Right lobe of liver (tissue), 6 donors: ENCODE measurements at places on chromosomes 4 and X.

DNA sequence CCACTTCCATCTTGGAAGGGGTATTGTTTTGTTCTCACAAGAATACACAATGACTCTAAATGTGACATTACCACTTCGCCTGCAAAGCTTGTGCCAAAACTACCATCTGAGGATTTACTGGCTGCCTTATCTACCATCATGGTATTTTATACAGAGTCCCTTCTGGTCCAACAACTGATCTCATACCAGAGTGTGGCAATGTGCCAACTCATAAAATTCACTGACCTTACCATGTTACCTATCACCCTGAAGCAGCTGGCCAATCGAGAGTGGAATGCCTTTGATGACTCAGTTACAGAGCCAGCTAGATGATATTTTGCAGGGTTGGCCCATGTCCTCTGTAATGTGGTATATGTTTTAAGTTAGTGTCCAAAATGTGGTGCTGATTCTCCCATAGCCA is 3.8 kb upstream of the SERPINA7 start:
- DNase-seq = no peak

DNA sequence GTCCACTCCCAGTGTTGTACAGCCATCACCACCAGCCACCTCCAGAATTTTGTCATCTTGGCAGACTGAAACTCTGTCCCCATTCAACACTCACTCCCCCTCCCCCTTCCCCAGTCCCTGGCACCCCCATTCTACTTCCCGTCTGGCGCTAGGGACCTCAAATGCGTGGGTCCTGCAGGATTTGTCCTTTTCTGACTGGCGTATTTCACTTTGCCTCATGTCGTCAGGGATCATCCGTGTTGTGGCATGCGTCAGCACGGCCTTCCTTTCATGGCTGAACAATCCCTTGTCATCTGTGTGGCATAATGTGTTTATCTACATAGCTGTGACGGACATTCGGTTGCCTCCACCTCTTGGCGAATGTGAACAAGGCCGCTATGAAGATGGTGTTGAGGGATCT is 5.5 kb downstream of the TADA2B start:
- no peak for DNase-seq

- no peak for DNase-seq
Observed at GRCh38 chr4:32748498-32748897, 2028.3 kb downstream of the PCDH7 start.

DNA sequence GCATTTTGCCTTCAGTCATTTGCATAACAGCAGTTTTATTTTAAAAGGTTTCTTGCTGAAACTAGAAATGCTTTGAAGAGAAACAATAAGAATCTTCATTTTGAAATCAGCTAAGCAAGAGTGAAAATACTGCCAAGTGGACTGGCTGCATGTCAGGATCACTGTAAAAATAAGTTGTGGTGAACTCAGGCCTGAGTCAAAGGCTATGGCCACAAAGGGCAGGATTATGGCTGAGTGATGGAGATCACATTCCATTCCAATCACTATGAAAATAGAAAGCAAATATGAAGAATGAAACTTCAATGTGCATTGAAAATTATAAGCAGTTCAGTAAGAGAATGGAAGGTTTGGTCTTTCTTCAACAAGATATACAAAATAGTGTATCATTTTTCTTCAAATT is 224.5 kb downstream of the PCDH18 start:
- DNase-seq = no peak

DNA sequence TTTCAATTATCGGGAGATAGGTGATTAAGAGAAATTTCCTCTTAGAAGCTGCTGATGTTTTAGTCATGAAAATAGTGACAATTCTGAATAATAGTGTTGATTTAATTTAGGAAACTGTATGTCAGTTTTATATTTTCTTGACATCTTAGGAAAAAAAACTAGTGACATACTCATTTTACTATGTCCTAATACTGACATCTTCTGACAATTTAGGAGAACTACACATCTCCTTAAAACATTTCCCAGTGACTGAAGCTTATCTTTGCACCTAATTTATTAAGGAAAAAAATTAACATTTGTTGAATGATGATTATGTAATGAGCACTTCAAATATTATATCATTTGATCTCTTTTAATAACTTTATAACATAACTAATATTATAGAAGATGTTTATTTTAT is 42.0 kb upstream of the RBMXL3 start:
- DNase-seq = no peak

- DNase-seq = no peak
Observed at GRCh38 chr4:109588176-109588575, 28.1 kb downstream of the MCUB start.

DNA sequence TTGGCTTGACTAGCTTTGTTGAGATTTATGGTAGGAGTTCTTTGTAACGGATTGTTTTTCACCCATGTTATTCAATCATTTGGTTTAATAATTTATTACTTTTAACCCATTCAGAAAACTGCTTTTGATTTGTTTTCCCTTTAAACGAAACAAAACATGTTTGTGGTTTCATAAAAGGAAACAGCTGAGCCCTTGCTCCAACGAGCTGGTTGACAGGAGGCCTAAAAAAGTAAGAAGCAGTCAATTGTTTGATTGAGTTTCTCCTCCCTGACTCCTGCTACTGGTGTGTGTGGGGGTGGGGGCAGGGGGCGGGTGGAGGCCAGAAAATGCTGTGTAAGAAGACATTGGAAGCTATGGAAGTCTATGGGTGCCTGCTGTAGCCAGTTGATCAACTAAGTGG is 102.8 kb downstream of the CHRDL1 start:
- no peak for DNase-seq

DNA sequence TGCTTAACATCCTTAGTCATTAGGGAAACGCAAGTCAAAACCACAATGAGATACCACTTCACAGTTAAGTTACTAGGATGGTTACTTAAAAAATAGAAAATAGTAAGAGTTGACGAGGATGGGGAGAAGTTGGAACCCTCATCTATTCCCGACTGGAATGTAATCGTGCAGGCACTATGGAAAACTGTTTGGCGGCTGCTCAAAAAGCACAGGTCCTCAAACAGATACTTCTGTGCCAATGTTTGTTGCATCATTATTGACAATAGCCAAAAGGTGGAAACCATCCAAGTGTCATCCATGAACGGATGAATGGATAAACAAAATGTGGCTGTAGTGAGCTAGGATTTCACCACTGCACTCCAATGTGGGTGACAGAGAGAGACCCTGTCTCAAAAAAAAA is 11.7 kb downstream of the CTAG1B start:
- peak; percentile 69 for DNase-seq

DNA sequence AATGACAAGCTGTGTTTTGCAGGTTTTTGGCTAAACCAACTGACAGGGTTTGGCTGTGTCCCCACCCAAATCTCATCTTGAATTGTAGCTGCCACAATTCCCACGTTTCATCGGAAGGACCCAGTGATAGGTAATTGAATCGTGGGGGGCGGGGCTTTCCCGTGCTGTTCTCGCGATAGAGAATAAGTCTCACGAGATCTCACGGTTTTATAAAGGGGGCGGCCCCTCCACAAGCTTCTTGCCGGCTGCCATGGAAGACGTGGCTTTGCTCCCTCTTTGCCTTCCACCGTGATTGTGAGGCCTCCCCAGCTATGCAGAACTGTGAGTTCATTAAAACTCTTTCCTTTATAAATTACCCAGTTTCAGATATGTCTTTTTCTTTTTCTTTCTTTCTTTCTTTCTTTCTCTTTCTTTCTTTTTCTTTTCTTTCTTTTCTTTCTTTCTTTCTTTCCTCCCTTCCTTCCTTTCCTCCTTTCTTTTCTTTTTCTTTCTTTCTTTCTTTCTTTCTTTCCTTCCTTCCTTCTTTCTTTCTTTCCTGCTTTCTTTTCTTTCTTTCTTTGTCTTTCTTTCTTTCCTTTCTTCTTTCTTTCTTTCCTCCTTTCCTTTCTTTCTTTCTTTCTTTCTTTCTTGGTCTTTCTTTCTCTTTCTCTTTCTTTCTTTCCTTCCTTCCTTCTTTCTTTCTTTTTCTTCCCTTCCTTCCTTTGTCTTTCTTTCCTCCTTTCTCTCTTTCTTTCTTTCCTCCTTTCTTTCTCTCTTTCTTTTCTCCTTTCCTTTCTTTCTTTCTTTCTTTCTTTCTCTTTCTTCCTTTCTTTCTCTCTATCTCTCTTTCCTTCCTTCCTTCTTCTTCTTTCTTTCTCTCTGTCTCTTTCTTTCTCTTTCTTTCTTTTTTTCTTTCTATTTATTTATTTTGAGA is 54.8 kb downstream of the SHOX start:
- DNase-seq = no peak

- no peak for DNase-seq
Observed at GRCh38 chr4:7470522-7471128, 35.9 kb upstream of the PSAPL1 start.

GRCh38 chr4:134865675-134866074 is 664.1 kb upstream of the PABPC4L start:
- DNase-seq = no peak

DNA sequence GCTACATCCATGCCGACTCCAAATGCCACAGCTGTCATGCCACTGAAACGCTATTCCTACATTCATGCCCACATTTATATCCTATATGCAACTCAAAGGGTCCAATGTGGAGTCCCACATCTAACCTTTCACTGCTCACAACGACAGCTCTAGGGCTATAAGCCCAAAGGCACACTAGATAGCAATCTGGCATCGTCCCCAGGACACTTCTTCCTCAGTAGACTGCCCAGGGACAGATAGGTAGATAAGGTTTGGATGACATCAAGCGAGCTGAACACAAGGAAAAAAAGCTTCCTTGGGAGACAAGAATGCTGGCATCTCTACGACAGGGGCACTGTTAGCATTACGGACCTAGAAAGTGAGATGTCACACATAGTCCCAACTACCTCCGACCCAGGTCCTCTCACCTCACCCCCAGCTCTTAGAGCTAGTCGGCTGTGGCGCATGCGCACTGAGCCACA is 685 bp downstream of the RAB9B start:
- DNase-seq = no peak

- no peak for DNase-seq
Observed at GRCh38 chr4:89369581-89369980, 62.0 kb upstream of the GPRIN3 start.

DNA sequence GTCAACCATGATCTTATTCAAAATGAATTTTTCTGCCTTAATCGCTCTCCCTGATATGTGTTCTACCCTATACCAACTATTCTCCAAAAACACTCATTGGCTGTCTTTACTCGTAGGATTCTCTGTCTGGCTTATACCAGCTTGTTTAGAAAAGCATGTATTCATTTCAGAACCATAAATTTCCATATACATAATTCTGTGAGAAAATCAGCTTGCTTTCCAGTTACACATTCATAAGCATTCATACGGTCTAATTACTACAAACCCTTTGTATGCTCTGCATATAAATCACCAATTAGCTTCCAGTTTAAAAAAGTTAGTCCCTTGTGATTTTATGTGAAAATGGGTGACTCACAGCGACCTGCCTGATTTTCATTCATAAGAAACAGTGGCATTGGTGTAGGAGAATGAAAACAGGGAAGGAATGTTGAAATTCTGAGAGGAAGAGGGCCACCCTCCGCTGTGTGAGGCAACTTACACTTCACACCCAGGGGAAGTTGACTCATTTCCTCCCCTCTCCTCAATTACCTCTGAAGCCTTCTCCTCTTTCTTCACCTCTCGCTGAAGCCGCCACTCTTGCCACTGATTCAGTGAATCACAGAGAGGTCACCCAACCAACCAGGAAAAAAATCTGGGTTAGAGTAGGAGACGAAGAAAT is 63.3 kb downstream of the MEPE start:
- no peak for DNase-seq

- DNase-seq = no peak
Observed at GRCh38 chr4:45102716-45103115, 376.4 kb upstream of the GNPDA2 start.

DNA sequence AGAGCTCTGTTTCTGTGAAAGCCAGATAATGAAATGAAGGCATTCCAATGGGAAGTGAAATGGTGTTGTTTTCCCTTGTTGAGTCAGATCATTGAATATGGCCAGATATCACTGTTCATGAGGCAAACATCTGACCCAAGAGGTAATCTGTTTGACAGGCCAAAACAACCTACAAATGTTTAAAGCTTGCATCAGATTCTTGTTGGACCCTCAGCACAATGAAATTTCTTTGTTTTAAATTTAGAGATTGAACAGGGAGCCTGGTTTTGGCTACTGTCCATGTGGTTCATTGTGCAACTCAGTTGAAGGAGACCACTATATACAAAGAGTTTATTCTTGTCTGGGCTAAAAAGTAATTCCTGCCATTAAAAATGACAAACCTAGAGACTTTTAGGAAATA is 159.1 kb downstream of the AFF2 start:
- DNase-seq = no peak
